ENCODE measurements at places on chromosomes 7 and 10. TPM values are rescaled to one million over a fixed set of nuclear protein-coding genes. Genes with fewer than 3 reads are reported as not detected.

NRAP gene
- not detected for total RNA-seq

RNF32 gene
- total RNA-seq: 0.41 TPM

SPDYE5 gene
- not detected for total RNA-seq

AGAP5 gene
- total RNA-seq: 0.77 TPM

ZPBP gene
- not detected for total RNA-seq

POP7 gene
- total RNA-seq: 26.3 TPM
